Activated T-cell treated with anti-CD3 and anti-CD28 coated beads, Interleukin-2, amount 50 U/mL, for 1 hour (primary cell): ENCODE measurements at places on chromosomes 2 and 18.

DNA sequence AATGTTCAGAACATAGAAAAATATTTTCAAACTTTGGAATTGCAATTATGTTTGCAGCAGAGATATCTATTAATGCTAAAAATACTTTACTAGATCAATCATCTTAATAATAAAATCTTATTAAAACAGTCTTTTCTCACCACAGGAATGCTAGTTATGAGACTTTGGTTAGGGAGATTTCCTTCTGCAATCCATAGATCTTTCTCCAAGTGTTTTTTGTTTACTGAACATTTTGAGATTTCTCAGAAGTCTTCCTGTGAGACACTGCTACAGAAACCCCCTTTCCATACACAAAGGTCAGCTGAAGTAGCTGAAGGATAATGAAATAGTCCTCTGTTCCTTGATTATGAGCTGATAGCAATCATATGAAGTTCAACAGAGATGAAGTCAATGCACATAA lies 59.4 kb upstream of the RAPH1 start:
- no peak for DNase-seq

GRCh38 chr2:104867813-104868504 lies 14.0 kb downstream of the POU3F3 start:
- no peak for DNase-seq

DNA sequence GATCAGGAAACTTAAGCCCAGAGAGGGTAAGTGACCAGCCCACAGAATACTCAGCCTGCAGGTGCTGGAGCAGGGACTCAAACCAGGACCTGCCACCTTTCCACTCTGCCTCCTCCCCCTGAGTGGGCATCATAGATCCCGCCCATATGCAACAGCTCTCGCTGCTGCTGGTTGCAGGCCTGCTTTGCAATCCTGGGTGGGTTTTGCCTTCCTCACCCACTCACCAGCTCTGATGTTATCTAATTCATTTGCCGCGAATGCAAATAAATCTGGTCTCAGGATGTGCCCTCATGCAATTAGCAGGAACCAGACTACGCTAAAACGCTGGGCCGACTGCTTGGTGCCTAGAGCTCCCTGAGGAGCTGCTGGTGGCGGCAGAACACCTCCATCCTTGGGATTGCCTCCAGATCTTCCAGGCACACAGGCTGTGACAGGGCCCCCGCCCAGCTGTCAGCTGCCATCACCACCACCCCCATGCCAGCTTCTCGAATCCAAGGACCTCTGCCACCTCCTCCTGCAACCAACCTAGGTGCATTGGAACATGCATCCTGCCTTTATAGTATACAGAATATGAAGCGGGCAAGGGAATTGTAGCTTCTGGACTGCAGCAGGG lies 28.8 kb downstream of the CNGA3 start:
- DNase-seq = no peak

DNA sequence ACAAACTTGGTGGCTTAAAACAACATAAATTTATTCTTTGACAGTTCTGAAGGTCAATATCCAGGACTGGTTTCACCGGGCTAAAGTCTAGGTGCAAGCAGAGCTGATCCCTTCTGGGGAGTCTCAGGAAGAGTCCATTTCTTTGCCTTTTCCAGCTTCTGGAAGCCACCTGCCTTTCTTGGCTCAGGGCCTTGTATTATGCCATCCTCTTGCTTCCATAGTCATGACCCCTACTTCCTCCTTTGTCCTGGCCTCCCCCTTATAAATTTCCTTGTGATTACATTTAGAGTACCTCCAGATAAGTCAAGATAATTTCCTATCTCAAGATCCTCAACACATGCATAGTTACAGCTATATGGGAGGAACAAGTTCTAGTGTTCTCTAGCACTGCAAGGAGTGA lies 1089.5 kb downstream of the LRP1B start:
- DNase-seq = no peak

- no peak for DNase-seq
Measured at GRCh38 chr2:101295895-101296294, 12.6 kb downstream of the RNF149 start.

DNA sequence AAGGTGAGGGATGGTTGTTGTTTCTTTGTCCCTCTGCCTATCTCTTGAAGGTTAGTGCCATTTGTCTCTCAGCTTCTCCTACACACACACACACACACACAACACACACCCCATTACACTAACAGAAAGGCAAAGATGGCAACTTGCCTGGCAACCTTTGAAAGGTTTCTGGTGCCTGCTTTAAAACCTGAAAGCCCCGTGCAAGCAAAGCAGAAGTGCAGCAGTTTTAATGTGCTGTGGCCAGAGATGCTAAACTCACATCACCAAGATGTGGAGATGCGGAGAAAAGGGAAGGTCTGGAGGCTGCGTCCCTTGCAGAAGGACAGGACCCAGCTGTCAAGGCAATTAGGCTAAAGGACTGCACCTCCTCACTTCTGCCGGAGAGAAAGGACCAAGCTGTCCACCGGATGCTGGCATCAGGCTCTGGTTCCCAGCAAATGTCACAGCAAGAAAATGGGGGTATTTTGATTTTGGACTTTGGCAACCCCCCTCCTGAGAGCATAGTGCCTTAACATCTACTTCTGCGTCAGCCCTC lies 196.4 kb downstream of the ARL4C start:
- no peak for DNase-seq

- no peak for DNase-seq
Measured at GRCh38 chr2:96102596-96103186, 13.7 kb downstream of the ADRA2B start.

- no peak for DNase-seq
Measured at GRCh38 chr2:205898744-205899143, 187.2 kb downstream of the INO80D start.

DNA sequence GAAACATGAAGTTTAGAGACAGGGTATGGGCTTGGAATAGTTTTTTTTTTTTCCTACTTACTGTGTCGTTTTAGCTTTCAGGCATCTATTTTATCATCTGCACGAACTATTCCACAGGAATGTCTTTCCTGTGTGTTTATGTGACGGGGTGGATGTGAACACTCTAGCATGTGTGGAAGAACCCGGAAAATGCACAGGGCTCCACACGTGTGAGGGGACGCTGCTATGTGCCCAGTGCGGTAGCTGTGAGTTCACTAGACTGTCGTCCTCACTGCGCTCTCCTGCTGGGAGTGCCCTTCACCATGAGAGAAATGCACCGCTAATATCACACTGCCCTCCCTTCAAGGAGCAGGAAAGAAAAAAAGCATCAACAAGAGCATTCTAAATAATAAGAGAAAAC lies 250.8 kb upstream of the PXDN start:
- no peak for DNase-seq

GRCh38 chr2:229342376-229342775 lies 71.3 kb upstream of the PID1 start:
- DNase-seq = no peak

GRCh38 chr2:11805920-11806319 lies 59.5 kb downstream of the LPIN1 start:
- DNase-seq = no peak

DNA sequence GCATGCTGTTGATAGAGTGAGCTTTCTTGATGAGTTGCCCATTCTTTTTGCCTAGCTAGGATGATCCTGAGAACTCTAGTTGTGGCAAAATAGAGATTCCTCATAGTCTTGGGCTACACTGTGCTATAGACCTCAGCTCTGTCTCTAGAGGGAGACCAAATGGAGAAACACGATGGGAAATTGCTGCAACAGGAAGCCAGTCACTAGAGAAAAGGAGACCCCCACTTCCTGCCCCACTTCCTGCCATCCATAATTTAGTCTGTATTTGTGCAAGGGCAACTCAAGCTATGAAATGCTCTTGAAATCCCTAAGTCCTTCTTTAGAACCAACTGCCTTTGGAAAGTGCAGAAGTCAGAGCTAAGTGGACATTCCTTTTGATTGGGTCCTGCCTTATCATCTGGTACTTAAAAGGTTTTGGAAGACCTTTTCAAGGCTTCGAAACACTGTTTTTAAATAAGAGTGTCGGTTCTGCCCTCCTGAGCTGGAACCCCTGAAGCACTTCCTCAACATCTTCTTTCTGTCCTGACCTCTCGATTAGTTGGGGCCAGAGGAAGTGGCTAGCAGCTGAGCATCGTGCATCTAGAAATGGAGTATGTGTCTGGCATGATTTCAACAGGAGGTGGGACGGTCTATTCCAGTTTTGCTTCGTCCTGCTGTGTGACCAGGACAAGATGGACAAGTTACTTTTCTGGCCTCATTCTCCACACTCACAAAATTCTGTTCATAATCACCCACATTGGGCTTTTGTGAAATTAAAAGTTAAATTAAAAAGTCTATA lies 8.6 kb upstream of the KCNE4 start:
- no peak for DNase-seq

- DNase-seq = no peak
Measured at GRCh38 chr2:142879151-142879550, 1.7 kb downstream of the KYNU start.

- no peak for DNase-seq
Measured at GRCh38 chr2:135124924-135125886, 73.1 kb downstream of the RAB3GAP1 start.

- DNase-seq = no peak
Measured at GRCh38 chr18:79470547-79470946, 74.8 kb downstream of the NFATC1 start.

- no peak for DNase-seq
Measured at GRCh38 chr2:234218266-234219045, 168.0 kb downstream of the SPP2 start.

GRCh38 chr2:106020032-106020431 lies 174.1 kb downstream of the UXS1 start:
- DNase-seq = no peak

DNA sequence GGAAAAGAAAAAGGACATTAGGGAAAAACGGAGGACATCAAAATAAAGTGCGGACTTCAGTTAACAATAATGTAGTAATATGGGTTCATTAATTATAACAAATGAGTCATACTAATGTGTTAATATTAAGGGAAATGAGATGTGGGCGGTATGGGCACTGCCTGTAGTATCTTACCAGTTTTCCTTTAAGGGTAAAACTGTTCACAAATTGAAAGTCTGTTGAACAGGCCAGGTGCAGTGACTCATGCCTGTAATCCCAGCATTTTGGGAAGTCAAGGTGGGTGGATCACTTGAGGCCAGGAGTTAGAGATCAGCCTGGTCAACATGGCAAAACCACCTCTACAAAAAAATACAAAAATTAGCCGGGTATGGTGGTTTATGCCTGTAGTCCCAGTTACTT lies 56.8 kb upstream of the PMAIP1 start:
- DNase-seq = no peak

DNA sequence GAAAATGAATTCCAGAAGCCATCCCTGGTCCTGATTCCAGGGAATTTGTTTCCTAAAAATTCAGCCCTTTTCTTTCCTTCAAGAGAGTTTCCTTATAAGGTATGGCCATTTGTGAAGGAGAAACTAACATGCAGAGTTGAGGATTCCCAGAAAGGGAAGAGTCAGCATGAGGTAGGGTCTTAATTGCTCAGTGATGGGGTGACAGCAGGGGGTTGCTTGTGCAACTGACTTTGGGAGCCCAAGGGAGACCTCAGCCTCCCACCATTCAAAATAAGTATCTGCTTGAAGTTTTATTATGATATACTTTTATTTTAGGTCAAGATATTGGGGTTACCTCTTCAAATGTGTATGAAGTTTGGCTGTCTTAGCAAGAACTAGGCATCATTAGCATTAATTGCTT lies 74.9 kb upstream of the CELF4 start:
- no peak for DNase-seq

GRCh38 chr2:138476186-138476585 lies 25.4 kb upstream of the SPOPL start:
- no peak for DNase-seq

GRCh38 chr2:231523451-231524285 lies 6.6 kb downstream of the NMUR1 start:
- no peak for DNase-seq

DNA sequence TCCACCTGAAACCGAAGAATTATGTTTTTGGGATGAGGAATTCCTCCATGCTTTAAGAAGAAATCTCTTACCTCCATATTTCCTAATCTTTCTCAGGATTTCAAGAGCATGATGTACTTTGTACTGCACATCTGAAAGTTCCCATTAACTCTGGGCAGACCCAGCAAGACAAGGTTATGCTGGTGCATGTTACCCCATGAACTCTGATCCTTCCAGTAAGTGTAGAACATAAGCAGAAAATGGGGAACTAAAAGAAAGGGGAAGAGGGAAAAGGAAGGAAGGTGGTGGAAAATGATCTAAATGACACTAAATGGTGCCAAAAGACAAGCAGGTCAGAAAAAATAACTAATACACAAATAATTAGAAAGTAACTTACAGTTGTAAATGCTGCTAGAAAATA lies 50.7 kb downstream of the STRN start:
- no peak for DNase-seq

DNA sequence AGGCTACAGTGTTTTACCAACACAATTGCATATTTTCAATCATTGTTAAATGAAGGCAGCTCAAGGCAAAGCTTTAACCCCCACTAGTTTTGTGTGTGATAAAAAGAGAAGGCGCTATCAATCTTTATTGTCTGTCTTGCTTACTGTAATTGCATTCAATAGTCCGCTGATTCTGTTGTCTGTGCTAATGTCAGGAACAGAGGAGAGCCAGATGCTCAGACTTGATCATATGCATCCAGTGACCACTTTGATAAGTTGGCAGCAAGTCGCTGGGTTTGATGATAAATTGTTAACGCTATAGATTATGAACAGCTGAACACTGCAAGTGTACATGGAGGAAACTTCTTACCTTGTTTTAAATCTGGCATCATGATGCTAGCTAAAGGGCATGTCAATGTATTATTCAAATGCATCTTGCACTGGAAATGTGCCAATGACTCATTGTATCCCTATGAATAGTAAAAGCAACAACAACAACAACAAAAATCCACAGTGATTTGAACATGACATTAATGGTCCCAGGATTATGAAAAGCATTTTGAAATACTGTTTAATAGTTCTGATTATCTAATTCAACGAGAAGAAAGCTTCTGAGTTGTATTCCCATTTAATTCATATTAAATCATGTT lies 423.5 kb upstream of the FANCL start:
- DNase-seq = no peak

- DNase-seq = no peak
Measured at GRCh38 chr2:197937814-197938213, 133.4 kb downstream of the PLCL1 start.

DNA sequence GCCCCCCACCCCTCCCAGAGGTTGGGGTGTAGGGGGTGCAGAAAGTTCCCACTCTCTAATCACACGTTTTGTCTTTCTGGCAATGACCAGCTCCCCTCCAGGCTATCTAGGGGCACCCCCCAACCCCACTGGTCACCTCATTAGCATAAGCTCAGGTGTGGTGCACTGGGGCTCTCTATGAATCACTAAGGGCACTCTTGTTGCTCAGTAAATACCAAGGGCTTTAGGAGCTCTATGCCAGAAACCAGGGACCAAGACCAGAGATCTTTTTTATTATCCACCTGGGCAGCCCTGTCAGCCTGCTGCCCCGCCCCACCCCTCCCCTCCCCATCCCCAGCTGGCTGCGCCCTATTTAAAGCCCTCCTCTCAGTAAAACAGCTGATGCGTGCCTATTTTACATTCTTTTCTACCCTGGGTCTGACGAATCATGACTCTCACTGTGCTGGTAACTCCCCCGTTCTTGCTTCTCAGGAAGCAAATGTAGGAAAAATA lies 24.3 kb downstream of the NCK2 start:
- no peak for DNase-seq

DNA sequence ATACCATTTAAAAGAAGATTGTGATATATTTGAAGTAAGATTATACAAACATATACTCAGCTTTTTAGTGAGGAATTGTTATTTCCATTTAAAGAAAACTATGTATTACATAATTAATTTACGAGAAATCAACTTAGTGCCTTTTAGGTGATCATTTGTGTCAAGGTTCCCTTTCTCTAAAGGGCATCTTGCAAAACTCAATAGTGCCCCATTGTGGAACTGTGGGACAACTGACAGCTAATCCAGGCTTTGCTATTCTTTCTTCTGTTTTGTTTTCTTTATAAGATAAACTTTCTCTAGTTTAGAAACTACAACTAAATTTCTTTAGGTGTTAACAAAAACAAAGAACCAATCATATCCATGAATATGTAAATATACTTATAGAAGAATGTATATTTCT lies 24.3 kb upstream of the VIT start:
- DNase-seq = no peak
